ENCODE measurements at places on chromosomes 11 and 22.
A peak's percentile ranks its signal among the peaks of the same experiment; 100 is the strongest.

DNA sequence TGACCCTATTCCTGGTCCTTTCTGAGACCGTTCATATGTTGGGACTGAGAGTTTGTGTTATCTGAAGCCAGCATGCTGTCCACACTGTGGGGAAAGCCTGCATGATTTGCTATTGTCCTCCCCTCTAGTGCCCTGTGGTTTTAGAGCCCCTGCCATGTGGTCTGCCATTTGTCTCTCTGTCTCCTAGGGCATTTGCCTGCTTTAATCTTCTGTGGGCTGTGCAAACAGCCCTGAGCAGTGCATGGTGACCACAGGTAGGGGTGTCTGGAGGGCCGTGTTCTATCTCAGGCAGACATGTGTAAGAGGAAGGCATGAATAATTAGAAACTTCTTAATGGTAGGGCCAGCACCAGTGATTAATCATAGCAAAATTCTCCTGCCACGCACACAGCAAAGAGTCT lies 23.0 kb downstream of the AMPD3 start:
- DNase-seq: no peak

DNA sequence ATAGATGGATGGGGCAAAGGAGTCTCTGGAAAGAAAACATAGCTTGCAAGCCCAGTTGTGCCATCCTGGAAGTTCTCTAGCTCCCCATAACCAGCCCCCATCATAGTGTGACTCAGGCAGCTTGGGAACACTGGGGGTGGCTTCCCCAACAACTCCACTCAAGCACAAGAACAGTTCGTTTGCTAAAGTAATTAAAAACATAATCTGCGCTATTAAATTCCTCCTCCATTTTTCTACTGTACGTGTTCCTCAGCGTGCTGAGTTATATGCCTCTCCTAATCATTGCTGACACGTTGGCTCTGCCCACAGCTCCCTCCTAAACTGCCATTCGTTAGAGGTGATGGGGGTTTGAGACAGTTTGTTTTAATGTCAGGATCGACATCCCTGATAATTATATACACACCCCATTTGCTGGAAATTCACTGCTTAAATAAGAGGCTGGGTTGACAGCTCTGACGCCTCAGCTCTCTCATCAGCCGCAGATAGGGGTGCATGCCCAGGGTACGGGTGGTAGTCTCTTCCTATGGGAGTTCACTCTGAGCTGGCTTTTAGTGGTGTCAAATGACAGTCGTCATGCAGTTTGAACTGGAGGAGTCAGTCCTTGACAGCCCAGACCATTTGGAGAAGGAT lies 59.5 kb upstream of the SEZ6L start:
- DNase-seq: no peak

GRCh38 chr22:22692707-22693530 lies 48.5 kb downstream of the GGTLC2 start:
- DNase-seq: peak; percentile 69

DNA sequence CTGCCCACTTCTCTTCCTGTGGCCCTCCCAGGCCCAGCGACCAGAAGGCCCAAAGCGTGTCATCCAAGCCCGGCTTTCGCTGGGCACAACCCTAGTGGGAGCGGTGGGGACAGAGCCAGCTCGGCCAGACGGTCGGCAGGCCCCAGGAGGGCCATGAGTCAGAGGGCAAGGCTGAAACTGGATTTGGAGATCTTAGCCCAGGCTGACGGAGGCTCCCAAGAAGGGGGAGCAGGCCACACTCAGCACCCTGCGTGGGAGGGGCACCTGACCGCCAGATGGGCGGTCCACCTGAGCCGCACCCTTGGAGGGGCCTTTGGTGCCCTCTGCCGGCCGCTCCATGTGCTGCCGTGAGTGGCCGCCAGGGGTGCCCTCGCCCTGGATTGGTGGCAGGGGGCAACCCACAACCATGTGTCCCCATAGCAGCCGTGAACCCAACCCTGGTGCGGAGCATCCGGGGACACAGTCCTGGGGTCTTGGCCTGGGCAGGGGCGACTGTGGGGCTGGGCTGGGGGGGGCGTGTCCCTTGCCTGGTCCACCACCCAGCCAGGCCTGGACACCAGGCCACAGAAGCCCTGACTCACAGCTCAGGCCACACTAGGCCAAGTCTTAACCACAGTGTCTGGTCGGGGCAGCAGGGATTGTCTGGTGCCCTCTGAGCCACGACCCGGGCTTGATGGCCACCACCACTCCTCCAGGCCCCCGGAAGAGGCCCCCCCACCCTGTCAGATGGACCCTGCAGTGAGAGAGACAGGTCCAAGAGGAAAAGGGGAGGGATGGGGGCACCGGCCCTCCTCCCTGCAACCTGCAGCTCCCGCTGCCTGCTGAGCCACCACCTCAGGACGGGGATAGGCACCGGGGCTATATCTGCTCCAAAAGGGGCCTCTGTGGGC lies 19.2 kb upstream of the TALDO1 start:
- DNase-seq: peak; percentile 78

DNA sequence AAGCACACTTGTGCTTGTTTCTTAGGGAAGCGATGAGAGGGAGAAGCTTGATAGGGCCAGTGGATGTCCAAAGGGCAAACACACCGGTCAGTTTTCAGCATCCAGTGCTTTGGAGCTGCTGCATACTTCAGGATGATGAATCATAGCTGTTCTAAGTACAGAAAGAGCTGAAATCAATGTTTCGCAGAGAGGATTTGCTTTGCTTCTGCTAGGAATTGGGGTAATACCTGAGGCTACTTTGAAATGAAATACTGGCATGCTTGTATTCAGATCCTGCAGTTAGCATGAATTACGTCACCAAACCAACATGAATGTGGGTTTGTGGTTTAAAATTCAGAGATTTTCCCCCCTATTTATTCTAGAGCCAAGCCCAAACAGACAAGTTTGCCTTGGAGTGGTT lies 41.7 kb upstream of the SC5D start:
- no peak for DNase-seq

DNA sequence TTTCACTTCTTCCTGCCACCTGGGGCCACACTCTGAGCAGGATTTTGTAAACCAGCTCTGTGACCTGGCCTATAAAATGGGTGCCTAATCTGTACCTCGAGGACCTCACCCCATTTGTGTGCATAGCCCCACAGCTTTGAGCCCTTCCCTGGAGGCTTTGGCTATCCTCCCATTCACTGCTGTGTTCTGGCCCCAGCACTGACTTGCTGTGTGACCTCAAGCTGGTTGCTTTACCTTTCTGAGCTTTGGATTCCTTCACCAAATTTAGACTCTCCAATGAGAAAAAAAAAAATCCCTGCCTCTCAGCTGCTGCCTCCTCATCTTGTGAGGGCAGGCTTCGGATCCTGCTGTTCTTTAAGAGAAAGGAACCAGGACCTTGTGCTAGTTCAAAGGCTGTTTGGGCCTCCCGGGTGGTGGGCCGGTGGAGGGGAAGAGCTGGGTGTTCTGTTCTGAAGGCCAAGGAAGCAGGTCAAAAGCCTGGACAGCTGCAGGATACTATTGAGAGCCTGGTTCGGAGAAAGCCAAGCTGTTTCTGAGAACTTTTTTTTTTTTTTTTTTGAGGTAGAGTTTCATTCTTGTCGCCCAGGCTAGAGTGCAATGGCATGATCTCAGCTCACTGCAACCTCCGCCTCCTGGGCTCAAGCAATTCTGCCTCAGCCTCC lies 1.1 kb upstream of the PYGM start:
- no peak for DNase-seq

DNA sequence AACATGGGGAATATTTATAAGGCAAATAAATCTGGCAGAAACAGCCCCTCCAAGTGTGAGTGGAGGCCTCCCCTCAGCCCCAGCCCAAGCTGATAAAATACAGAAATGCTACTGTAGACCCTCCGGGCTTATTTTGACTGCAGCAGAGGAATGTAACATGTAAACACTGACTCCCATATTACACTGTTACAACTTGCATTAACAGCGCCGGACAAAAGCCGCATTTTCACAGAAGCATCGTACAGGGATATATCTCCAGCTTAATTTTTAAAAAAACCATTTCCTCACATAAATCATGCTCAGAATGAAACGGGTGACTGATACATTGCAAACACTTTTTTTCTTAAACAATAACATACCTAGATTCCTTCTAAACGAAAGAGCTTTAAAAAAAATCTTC lies 36.6 kb upstream of the COMT start:
- no peak for DNase-seq

DNA sequence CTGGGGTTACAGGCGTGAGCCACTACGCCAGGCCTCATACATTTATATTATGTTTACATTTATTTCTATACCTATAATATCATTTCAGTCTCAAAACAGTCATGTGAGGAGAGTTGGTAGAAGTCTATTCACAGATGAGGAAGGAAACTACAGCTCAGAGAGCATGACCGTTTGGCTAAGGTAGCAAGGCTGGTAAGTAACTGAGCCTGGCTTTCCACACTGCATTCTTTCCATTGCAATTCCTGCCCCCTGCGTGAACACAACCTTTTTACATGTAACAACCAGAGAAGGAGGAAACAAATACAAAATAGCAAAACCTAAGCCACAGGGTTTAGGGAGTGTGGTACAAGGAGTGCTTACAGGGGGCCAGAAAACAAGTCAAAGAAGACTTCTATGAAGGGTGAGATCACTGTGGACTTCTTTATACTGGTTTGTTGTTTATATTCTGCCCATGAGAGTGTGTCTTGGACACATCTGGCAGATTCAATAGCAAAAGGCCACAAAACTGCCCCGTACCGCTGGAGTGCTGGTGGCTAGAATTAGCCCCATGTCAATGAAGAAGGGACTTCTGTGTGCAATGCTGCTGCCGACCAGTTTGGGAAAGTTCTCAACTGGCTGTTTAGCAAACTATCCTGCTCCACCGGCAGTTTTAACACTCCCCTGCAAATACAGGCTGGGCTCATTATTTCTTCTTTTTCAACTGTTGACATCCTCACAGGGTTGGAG lies 19.0 kb downstream of the MICAL3 start:
- no peak for DNase-seq

DNA sequence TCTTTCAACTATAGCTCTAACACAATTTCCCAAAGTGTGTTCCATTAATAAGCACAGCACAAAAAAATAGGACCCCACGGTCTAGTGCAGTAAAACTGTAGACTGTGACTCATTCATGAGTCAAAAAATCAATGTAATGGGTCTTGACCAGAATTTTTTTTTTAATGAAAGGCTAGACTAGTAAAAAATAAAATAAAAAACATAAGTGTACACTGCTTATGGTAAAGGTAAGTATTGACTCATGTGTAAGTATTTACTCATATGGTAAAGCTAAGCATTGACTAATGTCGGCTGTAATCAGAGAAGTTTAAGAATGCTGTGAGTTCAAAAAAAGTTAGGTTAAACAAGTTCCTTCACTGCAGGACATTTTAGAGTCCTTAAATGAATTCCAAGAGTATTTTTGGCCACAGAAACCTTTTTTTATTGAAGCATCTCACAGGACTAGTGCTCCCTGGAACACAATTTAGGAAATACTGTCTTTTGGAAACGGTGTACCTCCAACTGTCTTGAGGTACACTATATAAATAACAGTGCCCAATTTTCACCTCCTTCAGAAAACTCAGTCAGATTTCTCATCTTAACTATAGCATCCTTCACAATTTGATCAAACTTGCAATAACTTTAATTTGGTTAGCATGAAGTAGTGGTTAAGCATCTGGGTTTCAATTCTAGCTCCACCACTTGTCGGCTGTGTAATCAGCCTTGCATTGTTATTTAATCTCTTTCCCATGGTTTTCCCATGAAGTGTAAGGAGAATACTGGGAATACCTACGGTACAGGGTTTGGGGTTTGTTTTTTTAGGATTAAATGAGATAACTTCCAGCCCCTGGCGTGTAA lies 2.1 kb downstream of the CCDC73 start:
- DNase-seq: no peak

- DNase-seq: no peak
Measured at GRCh38 chr11:71086687-71087258, 165.6 kb downstream of the SHANK2 start.

DNA sequence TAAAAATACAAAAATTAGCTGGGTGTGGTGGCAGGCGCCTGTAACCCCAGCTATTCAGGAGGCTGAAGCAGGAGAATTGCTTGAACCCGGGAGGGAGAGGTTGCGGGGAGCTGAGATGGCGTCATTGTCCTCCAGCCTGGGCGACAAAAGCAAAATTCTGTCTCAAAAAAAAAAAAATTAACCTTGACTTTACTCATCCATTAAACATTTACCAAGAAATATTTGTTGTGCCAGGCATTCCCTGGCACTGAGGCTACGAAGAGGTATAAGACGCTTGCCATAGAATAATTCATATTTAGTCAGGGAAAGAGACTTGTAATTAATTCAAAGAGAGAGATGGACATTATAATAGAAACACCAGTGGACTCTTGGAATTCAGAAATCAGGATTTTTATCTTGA lies 13.2 kb upstream of the PAFAH1B2 start:
- DNase-seq: no peak

DNA sequence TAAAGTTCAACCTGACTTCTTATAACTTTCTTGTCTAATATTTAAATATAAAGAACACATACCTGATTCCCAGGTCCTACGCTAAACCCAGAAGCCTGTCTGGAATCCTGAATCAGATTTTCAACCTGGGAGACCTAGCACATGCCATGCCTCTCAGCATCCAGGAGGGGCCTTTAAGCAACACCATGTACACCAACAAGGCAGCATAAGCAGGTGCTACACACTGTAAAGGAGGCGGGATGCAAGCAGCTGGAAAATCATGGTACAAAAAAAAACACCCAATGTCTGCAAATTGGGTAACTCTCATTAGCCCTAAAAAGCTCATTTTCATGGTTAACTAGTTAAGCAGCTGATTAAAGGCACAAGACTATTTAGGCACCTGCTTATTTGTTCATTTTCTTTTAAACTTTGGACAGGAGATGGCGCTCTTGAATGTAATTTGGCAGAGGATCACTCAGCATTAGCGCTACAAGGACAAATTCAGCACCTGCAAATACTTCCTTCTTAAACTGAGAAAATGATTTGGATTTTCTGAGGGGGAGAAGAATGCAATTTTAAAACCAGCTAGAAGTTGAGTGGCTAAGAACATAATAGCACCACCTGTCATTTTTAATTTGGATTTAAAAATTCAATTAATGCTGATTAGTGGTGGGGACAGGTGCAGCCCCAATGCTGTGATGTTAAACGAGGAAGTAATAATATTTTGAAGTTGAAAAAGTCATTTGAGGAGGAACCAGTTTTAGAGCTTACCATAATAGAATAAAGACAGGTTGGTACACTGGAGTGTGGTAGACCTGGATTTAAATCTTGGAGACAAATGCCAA lies 104.0 kb downstream of the FAR1 start:
- DNase-seq: peak; percentile 71

GRCh38 chr11:82012276-82012675 lies 721.4 kb downstream of the FAM181B start:
- no peak for DNase-seq

Data from activated CD4-positive, alpha-beta T cell treated with anti-CD3 and anti-CD28 coated beads, Interleukin-2, amount 10 ng/mL, durations not matched to agents 7 days and 5 days (primary cell).